HTR-8/SVneo (cell line): ENCODE measurements at places on chromosomes 7 and 10.

- DNase-seq = no peak
Measured at GRCh38 chr10:104349623-104350126, 4.0 kb upstream of the CFAP58 start.

DNA sequence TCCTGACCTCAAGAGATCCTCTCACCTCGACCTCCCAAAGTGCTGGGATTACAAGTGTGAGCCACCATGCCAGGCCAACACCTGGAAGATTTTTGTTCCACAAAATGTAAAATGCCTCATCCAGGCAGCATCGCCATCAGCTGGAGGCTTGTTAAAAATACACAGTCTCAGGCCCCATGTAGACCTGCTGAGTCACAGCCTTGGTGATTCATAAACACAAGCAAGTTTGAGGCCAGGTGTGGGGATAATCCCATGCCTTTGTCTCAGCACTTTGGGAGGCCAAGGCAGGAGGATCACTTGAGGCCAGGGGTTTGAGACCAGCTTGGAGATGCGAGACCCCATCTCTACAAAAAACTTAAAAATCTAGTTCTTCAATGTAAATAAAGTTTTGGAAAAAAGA is 49.1 kb upstream of the FOXK1 start:
- DNase-seq = no peak

DNA sequence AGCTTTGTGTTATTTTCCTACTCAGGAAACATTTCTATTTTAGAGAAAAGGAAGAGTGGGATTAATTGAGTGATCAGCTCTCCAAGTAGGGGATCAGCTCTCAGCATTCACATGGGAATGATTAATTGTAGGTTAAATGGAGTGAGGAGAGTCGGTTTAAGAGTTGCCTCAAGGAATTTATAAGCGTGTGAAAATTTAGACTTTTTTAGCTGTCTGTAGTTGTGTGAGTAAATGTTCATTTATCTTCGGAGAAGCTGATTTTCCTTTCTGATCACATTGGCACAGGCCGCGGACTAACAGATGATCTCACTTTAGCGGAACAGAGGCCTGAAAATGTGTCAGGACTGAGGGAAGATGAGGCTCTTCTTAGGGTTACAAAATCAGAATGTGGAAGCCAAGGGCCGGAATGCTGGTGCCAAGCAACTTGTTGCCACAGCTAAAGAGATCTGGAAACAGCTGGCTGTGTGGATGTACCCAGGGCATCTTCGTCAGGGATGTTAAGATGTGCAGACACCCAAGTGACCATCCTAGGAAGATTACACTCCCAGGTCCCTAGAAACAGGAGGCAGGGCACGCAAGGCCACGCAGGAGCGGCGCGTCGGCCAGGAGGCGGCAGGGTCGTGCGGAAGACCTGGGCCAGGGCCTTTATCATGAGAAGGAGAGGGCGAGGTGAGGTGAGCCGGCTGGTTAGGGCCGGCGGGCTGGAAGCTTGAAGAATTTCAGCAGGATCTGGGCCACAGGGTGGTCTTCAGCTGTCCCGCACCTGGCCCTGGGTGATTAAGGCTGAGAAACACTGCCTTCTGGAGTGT is 35.1 kb upstream of the TTYH3 start:
- DNase-seq = no peak

DNA sequence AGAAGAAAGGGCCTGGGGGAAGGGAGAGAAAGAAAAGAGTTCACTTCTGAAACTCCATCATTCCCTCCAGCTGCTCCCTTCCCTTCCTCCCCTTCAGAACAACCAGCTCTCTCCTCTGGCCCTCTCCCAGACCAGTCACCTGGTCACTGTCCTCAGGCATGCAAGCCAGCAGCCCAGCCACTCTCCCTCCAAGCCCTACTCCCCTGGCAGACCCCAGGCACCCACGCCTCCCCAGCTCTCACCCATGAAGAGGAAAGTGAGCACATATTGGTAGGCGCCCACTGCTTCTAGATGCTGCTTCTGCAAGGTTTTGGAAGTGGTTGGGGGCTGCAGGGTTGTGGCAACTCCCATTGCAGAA is 353 bp downstream of the MOGAT3 start:
- DNase-seq = no peak

DNA sequence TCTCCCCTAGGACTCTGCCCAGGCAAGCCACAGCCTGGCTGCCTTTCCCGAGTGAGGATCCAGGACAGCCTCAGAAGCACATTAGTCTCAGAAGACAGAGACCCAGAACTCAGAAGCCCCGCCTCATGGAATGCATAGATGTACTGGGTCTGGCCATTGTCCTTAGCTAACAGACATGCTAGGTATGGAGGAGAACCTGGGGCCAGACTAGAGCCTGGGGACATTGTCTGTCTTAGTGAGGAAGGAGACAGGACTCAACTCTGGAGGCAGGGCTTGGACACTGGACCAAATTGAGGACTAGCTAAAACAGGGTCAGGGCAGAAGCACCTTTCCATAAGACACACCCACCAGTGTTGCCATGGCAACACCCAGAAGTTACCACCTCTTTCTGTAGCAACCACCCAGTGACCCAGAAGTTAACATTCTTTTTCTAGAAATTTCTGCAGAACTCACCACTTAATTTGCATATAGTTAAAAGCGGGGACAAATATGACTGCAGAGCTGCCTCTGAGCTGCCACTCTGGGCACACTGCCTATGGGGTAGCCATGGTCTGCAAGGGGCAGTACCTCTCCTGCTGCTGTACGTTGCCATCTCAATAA is 27.5 kb downstream of the TLX1 start:
- no peak for DNase-seq

DNA sequence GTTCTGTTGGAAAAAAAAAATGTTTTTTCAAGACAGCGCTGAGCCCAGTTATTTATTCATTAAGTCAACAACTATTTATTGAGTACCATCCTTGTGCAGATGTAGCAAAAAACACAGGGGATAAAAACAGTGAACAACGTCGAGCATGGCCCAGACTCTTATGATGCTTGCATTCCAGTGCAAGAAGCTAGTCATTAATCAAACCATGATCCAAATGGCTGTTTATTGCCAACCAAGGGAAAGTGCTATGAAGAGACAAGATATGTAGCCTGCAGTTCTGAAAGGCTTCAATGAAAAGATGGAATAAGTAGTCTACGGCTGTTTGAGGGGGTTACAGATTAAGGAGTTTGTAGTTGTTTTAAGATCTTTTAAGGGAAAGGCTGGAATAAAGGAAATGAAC is 262.3 kb downstream of the NEBL start:
- DNase-seq = no peak
